ENCODE measurements at places on chromosomes 13 and 19.

DNA sequence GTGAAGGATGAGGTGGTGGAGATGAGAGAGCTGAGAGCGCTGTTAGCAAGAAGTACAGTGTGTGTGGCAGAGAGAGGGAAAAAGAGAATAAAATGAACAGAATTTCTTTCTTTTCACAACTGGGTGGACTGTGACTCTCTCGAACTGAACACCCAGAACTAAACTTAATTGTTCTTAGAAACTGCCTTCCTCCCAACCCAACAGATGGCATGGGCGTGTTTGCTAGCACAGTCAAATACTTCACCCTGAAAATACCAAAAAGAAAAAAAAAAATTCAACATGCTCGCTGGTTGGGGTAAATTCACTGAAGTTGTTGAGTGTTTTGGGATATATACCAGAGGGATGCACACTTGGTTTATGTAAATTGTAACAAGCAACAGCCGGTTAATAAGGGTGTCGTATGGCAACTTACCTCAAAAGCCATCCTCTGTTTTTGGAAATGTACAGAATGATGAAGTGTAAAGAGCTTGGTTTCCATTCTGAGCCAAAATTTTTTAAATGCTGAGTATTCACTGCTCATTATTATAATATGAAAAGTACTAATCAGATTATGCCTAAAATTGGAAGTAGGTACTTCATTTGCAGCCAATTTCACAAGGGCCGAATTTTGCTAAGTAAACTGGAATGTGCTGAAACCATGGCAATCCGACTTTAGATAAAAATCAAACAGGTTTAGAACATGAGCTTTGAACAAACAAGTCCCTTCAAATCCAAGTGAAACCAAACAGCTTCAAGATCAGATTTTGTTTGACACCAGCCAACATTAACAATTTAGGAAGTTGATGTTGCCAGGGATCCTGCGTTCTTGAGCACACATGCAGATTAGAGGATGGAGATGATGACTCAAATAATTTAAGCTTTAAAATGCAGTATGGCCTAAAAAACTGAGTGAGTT is 115.8 kb downstream of the ZIC5 start:
- DNase-seq, result no peak

- DNase-seq, result no peak
Measured at GRCh38 chr19:28014615-28015405, 1198.1 kb downstream of the UQCRFS1 start.

DNA sequence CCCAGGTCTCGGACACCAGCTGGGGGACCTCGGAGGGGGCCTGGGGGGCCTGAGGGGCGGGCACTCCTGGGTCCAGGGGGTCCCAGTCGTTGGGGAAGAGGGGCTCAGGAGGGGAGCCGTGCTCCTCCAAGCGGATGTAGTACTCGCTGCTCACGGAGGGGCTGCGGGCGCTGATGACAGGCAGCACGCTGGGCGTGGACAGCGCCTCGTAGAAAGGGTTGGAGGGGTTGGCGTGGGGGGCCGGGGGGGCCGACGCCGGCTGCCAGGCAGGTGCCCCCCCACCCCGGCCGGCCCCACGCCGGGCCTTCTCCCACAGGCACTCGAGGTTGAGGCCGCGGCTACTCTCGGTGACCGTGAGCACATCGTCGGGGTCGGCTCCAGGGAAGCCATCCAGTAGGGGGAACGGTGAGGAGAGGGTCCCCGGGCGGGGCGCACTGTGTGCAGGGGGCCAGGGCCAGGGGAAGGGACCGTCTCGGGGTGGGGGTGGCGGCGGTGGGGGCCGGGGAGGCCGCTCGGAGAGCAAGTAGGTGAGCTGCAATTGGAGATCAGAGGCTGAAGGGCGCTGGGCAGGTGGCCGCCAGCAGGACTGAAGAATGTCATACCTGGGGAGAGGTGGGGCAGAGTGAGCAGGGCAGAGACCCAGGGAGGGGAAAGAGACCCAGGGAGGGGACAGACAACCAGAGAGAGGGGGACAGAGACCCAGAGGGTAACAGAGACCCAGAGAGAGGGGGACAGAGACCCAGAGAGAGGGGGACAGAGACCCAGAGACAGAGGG is 12.1 kb downstream of the LMTK3 start:
- DNase-seq, result no peak

- no peak for DNase-seq
Measured at GRCh38 chr19:47231215-47232054, 436 bp upstream of the BBC3 start.

DNA sequence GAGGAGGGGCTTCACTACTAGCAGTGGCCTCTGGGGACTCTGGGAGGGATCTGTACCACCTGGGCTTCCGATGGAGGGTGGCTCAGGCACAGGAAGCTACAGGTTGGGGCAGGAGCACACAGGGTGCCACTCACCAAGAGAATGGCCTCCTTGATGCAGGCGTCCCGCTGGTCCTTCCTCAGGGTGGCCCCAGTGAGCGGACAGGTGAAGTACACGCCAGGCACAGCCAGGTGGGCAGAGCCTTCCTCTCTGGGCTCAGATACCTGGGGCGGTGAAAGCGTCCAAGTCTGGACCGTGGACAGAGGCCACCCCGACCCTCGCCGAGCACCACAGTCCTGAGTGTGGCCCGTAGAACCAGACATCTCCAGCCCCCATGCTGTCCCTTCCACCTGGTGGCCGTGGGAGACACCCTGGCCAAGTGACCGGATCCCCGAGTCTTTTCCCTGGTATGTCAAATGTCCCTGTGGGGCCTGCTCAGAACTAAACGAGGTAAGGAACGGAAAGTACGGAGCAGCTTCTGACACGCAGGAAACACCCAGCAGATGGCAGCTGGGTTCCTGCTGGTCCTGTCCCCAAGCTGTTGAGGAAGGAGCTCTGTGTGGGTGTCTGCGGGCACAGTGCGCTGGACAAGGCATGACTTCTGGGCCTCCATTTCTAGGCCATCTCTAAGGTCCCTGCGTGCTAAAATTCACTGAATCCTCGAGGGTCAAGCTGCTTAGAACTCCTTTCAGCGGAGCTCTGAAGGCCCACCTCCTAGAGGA is 5.2 kb downstream of the UBXN6 start:
- DNase-seq, result no peak

DNA sequence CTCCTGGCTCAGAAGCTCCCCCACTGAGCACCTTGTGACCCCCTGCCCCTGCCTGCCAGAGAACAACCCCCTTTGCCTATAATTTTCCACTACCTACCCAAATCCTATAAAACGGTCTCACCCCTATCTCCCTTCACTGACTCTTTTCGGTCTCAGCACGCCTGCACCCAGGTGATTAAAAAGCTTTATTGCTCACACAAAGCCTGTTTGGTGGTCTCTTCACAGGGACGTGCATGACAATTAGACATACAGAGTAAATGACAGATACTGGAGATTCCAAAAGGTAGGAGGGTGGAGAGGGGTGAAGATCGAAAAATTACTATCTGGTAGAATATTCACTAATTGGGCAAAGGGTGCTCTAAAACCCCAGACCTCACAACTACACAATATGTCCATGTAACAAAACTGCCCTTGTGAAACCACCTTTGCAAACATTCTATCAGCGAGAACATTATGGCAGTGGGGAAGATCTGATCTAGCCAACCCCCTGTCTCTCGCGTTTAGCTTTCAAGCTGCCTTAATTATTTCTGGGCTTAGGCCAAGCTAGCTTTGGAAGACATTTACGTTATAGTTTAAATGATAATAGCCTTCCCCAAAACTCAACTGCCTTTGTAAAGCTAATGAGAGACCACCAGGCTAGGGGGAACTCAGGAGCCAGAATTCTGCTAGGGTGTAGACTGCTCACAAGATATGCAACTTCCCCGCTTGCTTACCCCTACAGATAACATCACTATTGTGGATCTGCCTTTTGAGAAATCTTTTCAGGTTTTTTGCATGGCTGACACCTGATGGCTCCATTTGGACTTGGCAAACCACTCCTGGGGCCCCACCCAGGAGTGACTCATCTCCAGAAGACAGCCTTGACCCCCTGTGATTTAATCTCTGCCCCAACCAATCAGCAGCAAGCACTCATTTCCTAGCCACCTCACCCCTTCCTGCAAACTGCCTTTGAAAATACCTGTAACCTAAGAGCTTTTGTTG is 1534.0 kb upstream of the SPRY2 start:
- DNase-seq, result no peak

GRCh38 chr13:24741791-24742190 is 22.2 kb upstream of the RNF17 start:
- DNase-seq, result no peak

GRCh38 chr19:34291235-34291634 is 36.9 kb downstream of the GARRE1 start:
- DNase-seq, result no peak

- DNase-seq, result no peak
Measured at GRCh38 chr19:27750391-27751043, 1462.4 kb downstream of the UQCRFS1 start.

GRCh38 chr13:47291107-47291656 is 394.3 kb upstream of the HTR2A start:
- DNase-seq, result no peak

GRCh38 chr19:52138278-52138982 is 1.3 kb downstream of the ZNF616 start:
- DNase-seq, result no peak

DNA sequence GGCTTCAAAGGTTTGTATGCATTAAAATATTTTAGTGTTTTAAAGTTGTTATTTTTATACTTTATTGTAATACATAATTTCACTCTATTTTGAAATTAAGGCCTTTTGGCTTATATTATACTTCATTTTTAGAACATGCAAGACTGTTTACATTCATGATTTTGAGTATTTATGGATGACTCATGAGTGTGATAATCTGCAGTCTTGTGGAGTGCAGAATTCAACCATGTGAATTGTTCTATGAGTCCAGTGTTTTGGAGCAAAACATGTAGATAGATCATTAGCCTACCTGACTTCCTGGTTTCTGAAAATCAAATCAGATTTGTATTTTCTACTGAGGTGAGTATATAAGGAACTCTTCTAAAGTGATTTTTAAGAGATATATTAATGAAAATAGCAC is 241.8 kb downstream of the PCCA start:
- no peak for DNase-seq

All from AG09309 (cell line).